ENCODE measurements at places on chromosomes 2 and 18.
A peak's percentile ranks its signal among the peaks of the same experiment; 100 is the strongest.

GRCh38 chr2:30888852-30889409, 81.7 kb upstream of the CAPN13 start:
- DNase-seq = no peak

GRCh38 chr2:241615522-241616052, 21.4 kb downstream of the THAP4 start:
- DNase-seq = no peak

DNA sequence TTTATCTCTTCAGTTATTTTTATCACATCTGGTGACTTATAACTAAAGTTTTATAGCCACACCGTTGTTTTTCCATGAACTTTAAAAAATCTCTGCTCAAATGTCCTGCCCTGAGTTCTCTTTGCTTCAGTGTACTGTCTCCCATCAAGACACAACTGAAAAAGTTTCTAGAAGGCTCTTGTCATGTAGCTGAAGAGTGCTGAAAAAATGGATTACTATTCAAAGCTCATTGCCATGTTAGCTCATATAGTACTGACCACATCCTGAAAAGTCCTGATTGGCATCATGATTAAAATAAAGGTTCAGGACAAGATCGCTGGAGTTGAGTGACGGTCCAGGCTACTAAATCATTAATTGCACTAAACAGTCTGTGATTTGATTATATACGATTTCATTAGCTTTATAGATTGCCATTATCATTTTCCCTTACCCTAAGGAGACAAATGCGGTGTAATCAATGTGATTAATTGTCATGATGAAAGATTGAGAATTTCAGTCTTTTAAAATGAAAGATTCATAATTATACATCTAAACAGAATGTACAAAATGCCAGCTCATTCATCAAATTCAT, 62.2 kb downstream of the MFSD6 start:
- DNase-seq = no peak

GRCh38 chr2:182186132-182186735, 200.6 kb downstream of the PPP1R1C start:
- DNase-seq = peak; percentile 53

DNA sequence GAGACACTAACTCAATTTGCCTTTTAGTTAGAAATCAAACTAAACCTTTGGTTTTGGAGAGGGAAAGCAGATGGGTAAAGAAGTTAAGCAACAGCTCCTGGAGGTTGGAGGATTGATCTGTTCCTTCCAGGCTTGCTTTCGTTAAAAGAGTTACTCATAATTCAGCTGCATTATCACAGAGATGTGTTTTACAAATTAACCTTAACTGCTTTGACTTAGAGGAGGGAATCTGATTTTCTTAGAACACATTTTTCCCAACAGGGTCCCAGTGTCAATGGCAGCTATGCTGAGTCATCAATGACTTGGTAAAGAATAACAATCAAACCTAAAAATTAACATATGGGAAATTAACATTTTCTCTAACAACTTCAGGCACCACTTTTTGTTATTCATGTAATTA, 113.4 kb downstream of the COPS8 start:
- no peak for DNase-seq

- DNase-seq = no peak
Observed at GRCh38 chr18:52391810-52392559, 52.0 kb downstream of the DCC start.

GRCh38 chr2:136492901-136493300, 272.4 kb upstream of the THSD7B start:
- DNase-seq = no peak

DNA sequence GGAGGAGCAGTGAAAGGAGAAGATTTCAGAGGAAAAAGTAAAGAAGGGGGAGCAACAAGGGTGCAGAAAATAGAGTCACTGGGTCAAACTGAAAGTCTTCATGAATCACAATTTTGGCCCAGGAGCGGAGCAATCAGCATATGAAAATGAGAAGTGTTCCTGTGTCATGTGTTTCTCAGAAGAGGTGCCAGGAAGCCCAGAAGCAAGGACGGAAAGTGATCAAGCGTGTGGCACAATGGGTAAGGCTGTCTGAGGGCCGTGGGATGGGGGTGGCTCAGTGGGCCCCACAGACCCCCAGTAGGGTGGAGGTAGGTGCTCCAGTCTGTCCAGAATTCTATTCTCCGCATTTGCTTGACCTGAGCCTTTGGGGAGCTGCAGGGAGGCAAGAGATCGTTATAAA, 44.2 kb downstream of the SP140 start:
- no peak for DNase-seq

GRCh38 chr2:125405816-125406215, 1250.1 kb upstream of the GYPC start:
- DNase-seq = no peak

- no peak for DNase-seq
Observed at GRCh38 chr2:132963161-132963560, 293.2 kb upstream of the LYPD1 start.

GRCh38 chr18:48375150-48375800, 33.9 kb downstream of the ZBTB7C start:
- no peak for DNase-seq

GRCh38 chr2:237181844-237182243, 96.2 kb downstream of the COPS8 start:
- DNase-seq = peak; percentile 88

DNA sequence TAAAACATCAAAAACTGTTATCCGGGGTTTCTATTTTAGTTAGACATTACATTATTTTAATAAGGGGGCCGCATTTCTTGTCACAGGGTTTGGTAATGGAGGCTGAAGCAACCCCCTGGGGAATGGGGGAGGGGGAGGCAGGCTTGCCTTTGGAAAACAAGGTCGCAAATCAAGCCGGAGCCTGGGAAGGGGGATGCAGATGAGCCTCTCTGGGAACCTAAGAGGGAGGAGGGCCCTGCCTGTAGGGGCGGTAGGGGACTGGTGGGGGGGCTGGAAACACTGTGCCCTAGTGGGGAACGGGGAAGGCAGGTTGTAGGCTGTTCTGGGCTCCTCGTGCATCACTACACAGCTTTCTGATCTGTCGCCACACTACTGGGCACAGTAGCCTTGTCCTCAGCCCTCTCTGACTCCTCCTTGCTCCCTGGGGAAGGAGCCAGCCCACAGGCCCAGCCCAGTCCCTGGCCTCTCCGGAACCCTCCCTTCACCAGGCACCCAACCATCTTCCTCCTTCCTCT, 170.2 kb upstream of the SMAD2 start:
- DNase-seq = no peak

GRCh38 chr2:196413821-196414274, 225.7 kb upstream of the CCDC150 start:
- DNase-seq = peak; percentile 48

DNA sequence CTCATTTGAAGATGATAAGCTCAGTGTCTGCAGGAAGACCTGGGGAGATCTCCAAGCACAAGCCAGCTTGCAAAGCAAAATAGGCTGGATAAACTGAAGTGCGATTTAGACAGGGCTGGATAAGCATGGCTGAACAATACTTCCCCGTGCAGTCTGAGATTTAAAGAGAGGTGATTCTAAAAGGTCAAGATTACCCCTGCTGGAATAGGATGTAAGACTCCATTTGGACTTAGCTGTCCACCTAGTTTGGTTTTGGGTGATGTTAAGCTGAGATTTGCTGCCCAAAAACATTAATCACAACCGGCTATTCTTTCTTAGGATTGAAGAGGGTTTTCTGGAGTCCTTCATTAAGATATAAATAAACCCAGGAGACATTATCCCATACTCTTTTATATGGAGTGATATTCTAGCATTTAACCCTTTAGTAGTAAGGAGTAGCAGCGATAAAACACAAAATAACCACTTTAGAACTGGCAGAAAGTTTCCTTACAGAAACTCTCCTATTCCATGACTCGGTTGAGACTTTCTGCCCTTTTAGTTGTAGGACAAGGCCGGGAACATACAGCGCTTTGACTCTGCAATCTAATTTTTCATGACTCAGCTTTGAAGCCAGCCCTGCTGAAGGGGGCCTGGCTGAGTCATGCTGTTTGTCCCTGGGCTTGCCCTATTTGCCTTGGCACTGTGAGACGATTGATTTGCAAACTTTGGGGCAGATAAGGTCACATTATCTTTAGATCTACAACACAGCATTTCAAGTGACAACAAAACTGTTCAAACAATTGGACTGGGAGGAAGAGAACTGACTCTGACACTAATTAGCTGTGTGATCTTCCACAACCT, 238.2 kb downstream of the GCA start:
- DNase-seq = no peak

DNA sequence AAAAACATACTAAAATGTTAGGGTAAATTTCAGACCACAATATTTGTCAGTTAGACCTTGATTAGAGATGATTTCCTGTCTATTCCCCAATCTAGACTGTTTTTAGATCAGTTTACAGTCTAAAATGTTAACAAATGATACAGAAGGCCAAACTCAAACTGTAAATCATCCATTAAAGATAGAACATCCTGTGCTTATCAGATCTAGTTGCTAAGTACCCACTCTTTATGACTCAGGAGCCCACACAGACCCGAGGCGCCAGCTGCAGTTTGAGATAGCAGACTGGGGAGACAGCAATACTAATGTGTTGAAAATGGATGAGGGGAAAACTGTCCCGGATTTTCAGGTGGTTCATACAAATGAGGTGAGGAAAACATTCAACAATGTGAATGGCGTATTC, 113.3 kb downstream of the SCG2 start:
- DNase-seq = no peak

- no peak for DNase-seq
Observed at GRCh38 chr2:240596491-240596931, 10.0 kb downstream of the CAPN10 start.

DNA sequence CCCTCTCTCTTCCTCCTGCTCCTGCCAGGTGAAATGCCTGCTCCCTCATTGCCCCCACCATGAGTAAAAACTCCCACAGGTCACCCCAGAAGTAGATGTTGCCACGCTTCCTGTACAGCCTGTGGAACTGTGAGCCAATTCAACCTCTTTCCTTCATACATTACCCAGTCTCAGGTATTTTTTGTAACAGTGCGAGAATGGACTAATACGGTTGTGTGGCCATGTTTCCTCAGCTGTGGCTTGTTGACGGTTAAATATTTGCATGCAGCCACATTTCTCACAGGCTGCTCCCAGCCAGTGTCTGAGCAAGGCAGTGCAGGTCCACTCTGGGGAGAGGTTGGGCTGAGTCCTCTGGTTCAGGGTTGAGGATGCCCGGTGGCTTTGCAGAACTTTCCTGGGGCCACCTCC, 27.8 kb upstream of the COPS8 start:
- DNase-seq = no peak

DNA sequence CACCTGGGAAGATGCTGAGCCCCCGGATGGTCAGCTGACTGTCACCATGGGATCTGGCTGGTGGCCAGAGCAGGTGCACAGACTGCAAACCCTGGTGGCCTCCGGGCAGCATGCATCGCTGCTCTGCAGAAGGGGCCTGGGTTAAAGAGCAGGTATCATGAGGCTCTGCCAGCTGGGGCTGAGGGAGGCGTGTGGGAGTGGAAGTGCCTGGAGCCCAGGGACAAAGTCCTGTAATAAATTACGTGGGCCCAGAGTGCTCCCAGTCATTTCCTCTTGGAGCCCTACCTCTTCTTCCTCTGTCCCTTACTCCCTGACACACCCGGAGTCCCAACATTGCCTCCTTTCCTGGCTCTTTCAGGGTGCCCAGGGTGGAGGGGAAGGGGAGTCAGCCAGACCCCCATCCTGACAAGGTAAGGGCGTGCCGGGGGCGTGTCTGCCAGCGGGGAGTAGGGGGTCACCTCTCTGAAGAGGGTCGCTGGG, at the start of gene MYO7B:
Gene MYO7B, plus strand, starts transcription at position 262 of the 480 bp plus-strand sequence. CDS start 24,040 bp downstream, outside the sequence.
- DNase-seq = no peak

- no peak for DNase-seq
Observed at GRCh38 chr2:30382995-30383394, 64.1 kb upstream of the LCLAT1 start.
